Fibroblast of skin of right quadriceps (primary cell): ENCODE measurements at places on chromosomes 11 and 22.
A peak's percentile ranks its signal among the peaks of the same experiment; 100 is the strongest.

DNA sequence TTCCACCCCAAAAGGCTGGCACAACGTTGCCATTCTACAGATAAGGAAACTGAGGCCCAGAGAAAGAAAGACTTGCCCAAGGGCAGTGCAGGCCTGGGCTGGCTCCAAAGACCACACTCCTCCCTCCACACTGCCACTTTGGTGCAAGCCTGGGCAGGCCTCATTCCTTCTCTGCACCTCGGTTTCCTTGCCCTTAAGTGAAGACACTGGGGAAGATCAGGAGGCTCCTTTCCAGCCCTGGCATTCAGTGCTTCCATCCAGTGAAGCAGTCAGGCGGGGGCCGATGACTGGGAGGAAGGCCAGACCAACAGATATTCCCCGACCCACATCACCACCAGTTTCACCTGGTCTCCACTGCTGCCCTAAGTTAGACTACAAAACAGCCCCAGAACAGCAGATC lies 18.3 kb upstream of the TCF20 start:
- DNase-seq: no peak

GRCh38 chr11:86138958-86139357 lies 70.1 kb upstream of the PICALM start:
- no peak for DNase-seq

DNA sequence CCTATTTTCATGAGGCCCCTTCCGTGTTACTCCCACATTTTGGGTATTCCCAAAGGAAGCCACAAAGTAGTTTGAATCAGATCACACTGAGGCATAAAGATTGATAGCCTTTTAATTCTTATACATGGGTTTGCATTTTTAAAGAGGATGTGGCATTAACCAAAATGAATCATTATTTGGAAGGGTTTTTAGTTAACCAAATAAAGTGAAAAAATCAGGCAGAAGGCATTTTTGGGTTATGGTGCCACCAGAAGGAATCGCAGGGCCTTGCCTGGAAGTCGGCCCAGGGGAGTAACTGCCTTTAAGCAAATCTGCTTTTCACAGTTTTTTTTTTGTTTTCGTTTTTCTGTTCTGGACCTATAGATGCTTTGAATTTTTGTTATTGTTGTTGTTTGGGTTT lies 55.4 kb downstream of the HSD17B12 start:
- DNase-seq: peak; percentile 85

- peak; percentile 79 for DNase-seq
Measured at GRCh38 chr22:31734512-31734911, 15.4 kb downstream of the PRR14L start.

DNA sequence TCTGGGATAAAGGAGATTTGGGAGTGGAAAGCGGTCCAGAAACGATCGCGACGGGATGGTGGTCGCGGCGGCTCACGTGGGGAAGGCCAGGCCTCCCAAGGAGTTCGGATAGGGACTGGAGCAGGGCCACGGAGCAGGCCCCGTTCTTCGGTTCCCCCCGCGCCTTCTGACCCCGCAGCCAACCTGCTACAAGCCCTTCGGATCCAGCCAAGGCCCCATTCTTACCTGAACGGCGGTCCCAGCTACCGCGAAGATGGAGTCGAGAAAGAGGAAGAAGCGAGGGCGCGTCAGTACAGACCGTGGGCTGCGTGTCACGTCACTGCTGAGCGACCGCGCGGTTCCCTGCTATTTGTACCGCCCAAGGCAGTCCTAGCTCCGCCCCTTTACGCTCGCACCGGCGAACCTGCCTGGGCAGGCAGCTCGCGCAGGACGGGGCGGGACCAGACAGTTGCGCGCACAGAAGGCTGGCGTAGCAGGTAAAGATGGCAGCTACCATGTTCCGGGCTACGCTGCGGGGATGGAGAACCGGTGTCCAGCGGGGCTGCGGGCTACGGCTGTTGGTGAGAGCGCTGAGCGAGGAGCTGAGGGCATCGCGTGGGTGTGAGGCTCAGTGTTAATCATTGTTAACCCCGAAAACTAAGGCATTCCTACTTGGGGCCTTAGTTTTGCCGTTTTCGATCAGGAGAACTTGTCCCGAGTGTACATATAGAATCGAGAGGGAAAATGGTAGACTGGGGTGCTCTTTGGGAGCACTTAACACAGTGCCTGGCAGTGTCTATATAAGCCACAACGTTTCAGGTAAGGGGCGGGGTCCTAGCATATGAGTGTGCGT lies at the start of the genes FAU and MRPL49:
Gene FAU, minus strand, starts transcription at position 270 of the 832 bp plus-strand sequence. CDS start 321 bp downstream, outside the sequence.
Gene MRPL49, plus strand, starts transcription at position 457 of the 832 bp plus-strand sequence. Its CDS starts 26 bp downstream, at position 483.
- peak; percentile 94 for DNase-seq

DNA sequence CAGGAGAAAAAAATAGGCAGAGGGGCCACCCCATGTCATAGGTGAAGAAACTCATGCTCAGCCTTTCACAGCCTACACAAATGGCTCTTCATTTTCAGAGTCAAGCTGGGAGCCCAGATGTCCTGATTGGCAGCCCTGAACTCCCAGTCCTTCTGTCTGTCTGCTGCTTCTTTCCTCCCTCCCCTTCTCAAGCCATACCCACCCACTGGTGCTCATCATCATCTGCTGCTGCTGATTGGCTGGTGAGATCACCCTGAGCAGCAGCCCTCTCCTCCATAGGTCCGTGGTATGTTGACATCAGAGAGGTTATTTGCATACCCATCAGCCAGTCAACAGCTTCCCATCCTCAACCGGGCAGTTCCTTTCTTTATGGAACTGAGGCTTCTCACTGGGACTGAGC lies 46.1 kb upstream of the PRDM11 start:
- peak; percentile 19 for DNase-seq

DNA sequence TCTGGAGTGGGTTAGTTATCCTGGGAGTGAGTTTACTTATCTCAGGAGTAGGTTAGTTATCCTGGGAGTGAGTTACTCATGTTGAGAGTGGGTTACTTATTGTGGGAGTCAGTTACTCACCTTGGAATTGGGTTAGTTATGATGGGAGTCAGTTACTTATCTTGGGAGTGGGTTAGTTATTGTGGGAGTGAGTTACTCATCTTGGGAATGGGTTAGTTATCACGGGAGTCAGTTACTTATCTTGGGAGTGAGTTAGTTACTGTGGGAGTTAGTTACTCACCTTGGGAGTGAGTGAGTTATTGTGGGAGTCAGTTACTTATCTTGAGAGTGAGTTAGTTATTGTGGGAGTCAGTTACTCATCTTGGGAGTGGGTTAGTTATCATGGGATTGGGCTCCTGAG lies 49.6 kb upstream of the B3GAT1 start:
- DNase-seq: no peak

DNA sequence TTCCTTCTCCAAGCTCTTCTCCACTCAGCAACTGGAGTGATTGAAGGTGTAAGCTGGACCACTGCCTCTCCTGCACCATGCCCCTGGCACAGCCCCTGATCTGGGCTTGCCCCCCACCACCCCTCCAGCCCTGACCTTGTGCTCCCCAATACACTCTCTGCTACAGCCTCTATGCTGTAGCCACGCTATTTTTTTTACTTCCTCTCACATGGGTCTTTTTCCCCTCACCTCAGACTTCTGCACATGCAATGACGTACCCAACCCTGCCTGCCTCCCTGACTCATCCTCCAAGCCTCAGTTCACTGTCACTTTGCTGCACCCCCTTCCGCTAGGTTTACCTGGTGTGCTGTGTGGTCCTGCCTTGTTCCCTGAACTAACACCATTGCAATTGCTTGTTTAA lies 9.0 kb downstream of the CSNK2A3 start:
- no peak for DNase-seq

GRCh38 chr11:7591987-7592386 lies 78.2 kb downstream of the PPFIBP2 start:
- no peak for DNase-seq

DNA sequence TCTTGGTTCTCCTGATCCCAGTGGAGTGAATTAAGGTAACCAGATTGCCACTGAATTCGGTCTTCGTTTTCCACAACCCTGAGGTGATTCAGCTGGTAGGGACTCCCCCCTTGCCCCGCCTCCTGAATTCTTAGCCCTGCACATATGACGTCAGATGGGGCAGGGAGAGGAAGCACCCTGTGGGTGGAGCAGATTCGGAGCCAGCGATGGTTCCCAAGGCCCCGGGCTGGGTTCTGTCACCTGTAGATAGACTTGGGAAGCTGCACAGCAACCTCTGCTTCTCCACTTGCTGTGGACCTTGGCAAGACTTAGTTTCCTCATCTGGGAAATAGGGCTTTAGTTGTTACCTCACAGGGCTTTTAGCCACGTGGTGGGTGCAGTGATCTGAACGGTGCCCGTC lies 67.8 kb downstream of the CTTN start:
- DNase-seq: no peak

- DNase-seq: peak; percentile 75
Measured at GRCh38 chr11:35525501-35526175, at the start of gene PAMR1. Gene PAMR1 (minus strand): TSS chr11:35525616. CDS start chr11:35525585, 31 bp downstream.

GRCh38 chr22:48596111-48596850 lies 1231.4 kb downstream of the BRD1 start:
- no peak for DNase-seq

DNA sequence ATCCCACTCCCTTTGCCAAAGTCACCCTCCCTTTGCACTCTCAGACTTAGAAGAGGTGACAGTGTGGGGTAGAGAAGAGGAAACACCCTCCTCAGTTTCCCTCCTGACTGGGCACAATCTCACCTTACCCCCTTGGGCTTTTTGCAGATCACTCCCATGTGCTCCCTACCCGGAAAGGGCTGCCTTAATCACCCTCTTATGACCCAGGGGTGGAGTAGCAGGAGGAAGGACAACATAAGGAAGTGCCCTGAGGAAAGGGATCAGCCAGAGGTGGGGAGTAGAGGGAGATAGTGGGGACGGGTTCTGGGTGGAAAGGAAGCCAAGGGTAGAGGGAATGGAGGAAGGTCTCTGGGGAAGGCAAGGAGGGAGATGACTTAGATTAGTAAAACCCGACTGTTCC lies 52.0 kb downstream of the NRXN2 start:
- no peak for DNase-seq

- DNase-seq: no peak
Measured at GRCh38 chr22:28013611-28014010, 94.6 kb upstream of the PITPNB start.

DNA sequence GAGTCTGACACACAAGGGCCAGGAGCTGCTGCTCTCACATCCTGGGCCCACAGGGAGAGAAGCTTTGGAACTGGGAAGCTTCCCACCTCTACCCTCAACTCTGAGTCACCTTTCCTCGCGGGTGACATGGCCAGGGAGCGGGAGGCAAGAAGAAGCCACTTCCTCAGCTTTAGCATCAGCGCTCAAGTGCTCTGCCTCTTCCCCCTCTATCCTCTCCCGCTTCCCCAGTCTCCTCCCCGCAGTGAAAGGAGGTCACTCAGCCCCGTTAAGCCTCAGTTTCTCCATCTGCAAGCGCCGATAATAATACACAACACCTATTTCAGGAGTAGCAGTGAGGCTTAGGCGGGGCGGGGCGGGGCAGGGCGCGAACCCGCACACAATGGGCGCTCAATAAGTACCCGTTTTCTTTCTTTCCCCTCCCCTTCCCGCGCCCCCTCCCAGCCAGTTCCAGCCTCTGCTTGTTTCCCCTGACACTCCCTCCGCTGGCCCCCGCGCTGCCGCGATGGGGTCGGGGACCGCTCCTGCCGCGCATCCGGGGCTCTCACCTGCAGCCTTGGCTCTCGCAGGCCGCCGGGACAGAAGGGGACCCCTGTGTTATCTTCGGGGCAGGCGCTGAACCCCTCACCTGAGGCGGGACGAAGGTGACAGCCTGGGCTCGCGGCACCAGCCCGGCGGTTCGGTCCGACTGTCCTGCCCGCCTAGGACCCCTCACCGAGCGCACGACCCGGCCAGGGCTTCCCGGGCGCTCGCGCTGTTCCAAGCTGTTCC lies 892 bp downstream of the GDPD5 start:
- peak; percentile 34 for DNase-seq

- DNase-seq: peak; percentile 50
Measured at GRCh38 chr11:58576887-58577471, 1.3 kb upstream of the LPXN start.

- DNase-seq: peak; percentile 57
Measured at GRCh38 chr11:45412051-45412471, 125.9 kb upstream of the SYT13 start.

- DNase-seq: no peak
Measured at GRCh38 chr11:62217191-62217748, 8.8 kb downstream of the SCGB2A1 start.

DNA sequence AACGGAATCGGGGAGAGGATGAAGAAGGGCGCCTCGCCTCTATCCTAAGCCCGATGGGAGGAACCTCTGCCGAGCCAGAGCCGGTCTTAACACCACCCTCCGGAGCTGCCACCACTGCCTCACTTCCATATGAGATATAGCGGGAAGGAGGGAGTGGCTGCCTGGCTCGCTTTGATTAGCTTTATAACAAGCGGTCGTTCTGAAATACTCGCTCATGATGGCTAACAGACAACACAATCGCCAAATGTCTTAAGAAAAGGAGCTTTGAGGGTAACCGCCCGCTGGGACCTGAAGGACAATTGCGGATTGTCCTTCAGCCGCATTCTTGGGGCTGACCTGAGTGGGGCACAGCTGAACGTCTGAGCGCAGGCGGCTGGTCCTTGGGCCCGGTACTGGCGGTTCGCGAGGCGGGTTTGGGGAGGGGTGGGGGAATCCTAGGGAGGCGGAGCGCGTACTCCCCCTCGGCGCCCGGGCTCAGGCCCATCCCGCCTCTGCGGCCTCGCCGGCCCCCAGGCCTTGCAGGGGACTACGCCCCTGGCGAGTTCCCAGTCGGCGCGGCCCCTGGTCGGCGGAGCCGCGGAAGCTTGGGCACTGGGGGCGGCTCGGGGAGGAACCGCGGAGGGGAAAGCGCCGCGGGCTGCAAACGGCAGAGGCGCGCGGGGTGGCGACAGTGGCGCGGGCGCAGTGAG lies at the start of gene PLAAT5:
Gene PLAAT5, minus strand, starts transcription at position 617 of the 689 bp plus-strand sequence. Its CDS starts 133 bp downstream, at position 484.
- DNase-seq: no peak

GRCh38 chr11:129973809-129974208 lies 28.8 kb downstream of the PRDM10 start:
- no peak for DNase-seq

DNA sequence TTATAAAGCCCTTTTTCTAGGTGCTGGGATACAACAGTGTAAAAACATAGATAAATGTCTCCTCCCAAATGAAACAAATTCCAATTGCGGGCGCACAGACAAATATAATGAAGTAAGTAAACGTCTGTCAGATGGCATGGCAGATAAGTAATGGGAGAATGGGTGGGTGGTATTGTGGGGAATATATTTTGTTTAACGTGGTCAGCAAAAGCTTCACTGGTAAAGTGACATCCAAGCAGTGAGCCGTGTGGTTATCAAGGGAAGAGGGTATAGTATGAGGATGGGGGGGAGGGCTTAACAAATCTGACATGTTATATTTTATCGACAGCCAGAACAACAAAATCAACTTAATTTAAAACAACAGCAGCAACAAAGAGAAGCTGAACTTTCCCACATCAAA lies 1.2 kb downstream of the SVIP start:
- DNase-seq: no peak

DNA sequence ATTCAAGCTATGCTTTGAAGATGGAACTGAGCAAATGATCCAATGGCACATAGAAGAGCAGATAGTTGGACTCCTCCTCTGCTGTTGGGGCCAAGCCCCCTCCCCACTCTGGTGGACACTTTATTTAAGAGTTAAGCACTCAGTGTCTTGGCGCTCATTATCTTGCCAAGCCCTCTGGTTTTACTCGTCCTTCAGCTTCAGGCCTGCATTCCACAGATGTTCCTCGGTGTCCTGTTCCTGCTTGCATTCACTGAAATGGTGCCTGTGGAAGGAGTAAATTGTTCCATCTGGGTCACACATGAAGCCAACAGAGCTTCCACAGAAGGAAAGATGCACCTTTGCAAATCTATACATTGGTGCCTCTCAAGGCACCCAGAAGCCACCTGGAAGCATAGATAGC lies 26.1 kb downstream of the MAML2 start:
- DNase-seq: no peak
